ENCODE measurements at places on chromosomes 12 and 14.

DNA sequence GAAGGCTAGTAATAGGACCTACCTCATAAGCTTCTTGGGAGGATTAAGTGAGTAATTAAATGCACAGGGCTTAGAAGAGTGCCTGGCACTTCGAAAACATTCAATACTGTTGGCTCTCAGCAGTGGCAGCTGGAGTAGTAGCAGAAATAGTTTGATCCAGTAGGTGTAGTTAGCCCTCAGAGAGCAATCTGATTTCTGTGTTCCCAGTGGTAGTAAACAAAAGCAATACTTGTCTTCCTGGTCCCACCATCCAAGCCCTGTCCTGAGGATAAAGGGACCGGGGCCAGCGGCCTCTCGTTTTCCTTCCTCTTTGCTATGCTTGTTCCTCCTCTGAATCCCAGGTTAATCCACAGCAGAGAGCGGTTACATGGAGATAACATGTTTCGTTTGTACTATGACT is 131.6 kb downstream of the SAMD4A start:
- H3K4me3 ChIP-seq, result no peak overlapping the region
- no peaks in the 10 kb centered on the region for H3K36me3 ChIP-seq
- DNase-seq, result no peak
- no peak overlapping the region for H3K27ac ChIP-seq
- peaks cover 13% of the 10 kb centered on the region for H3K27me3 ChIP-seq
- H3K4me1 ChIP-seq, result no peaks in the 10 kb centered on the region

- no peak overlapping the region for H3K27ac ChIP-seq
- H3K4me1 ChIP-seq, result no peaks in the 10 kb centered on the region
- H3K27me3 ChIP-seq, result no peaks in the 10 kb centered on the region
- no peak for DNase-seq
- no peaks in the 10 kb centered on the region for H3K36me3 ChIP-seq
These were observed 12.5 kb downstream of the HSD17B6 start for GRCh38 chr12:56775638-56776037.

DNA sequence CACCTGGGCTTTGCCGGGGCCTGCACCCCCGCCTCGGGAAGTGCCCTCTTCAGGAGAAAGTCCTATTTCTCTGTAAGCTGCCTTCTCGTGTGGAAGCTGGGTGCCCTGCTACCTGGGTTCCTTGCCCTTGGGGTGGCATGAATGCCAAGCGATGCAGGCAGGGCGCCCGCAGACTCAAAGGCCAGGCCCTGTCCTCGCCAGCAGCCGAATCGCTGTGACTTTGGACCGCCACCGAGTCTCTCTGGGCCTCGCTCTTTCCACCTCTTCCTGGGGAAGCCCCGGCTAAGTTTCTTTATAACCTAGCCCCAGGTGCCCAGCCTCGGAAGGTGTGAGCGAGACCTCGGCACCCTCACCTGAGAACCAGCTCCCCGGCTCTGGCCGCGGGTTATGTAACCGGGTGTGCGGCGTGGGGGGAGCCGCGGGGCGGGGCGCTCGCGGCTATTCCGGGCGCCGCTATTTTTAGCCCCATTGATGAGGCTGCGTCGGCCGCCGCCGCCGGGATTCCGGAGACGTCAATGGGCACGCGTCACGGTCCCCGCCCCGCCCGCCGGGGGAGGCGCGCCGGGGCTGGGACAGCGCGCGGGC is 14.6 kb upstream of the NR4A1 start:
- DNase-seq, result peak; percentile 89
- H3K4me3 ChIP-seq, result peak overlapping the region; percentile 71
- H3K36me3 ChIP-seq, result no peaks in the 10 kb centered on the region

DNA sequence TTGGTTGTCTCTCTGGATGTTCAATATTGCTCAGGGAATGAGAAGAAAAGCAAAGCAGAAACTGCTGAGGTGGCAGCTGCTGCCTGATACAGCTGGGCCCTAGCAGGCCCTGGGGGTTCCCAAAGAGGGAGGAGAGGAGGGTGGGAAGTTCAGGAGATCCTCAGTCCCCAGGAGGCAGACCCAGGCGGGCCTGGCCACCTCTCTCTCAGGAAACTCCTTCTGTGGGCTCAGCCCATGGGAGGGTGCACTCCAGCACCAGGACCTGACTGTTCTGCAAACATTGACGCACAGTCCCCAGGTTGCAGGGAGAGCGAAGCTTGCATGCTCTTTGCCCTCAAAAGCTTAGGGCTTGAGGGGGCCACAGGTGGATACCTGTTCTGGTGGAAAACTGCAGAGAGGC is 29.6 kb downstream of the IRF2BPL start:
- no peak for DNase-seq
- no peak overlapping the region for H3K27ac ChIP-seq
- H3K27me3 ChIP-seq, result no peaks in the 10 kb centered on the region
- peaks cover 10% of the 10 kb centered on the region for H3K4me1 ChIP-seq
- no peak overlapping the region for H3K4me3 ChIP-seq
- no peaks in the 10 kb centered on the region for H3K36me3 ChIP-seq

GRCh38 chr12:5612556-5613410 is 180.9 kb downstream of the NTF3 start:
- DNase-seq, result no peak
- H3K4me3 ChIP-seq, result no peak overlapping the region
- no peaks in the 10 kb centered on the region for H3K27me3 ChIP-seq
- no peaks in the 10 kb centered on the region for H3K36me3 ChIP-seq
- H3K27ac ChIP-seq, result no peak overlapping the region
- H3K4me1 ChIP-seq, result no peaks in the 10 kb centered on the region
